Stimulated activated CD4-positive, alpha-beta T cell treated with anti-CD3 and anti-CD28 coated beads, Interleukin-12 subunit alpha, Interleukin-12 subunit beta, amount 100 ng/mL, for 24 hours (primary cell): ENCODE measurements at places on chromosomes 6 and 20.

GRCh38 chr6:14277405-14277930, 159.9 kb downstream of the CD83 start:
- DNase-seq: no peak

DNA sequence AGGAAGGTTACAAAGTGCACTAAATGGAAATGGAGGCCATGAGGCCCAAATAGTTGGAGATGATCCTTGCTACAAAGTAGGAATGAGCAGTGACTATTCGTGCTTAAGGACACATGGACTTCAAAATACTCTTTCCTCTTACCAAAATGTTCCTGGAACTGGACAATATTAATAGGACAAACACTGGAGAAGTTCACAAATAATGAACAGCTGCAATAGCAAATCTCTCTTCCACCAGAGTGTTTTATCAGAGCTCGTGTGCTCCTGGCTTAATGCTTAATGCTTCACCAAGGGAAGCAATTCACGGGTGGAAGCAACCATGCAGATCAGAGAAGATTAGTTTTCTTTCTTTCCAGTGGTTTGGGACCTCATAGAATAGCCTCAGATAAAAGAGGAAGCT, 435.4 kb downstream of the BCKDHB start:
- DNase-seq: no peak

- DNase-seq: no peak
Observed at GRCh38 chr6:158014505-158015187, 33.0 kb downstream of the SYNJ2 start.

DNA sequence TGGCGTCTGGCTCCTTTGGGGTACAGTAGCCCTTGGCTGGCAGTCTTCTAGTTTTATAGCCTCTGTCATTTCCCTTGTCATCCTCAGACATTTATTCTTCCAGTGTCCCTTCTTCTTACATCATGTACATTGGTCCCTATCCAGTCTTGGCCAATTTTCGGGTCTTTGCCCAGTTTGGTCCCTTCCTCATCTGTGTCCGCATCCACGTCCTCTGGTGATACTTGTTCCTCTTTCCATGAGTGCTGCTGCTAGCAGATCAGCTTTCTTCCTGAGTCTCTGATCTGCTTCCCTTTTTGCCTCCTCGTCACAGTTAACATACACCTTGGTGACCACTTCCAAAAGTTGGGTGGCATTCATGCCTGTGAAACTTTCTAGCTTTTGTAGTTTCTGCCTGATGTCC, 86.2 kb upstream of the GPR6 start:
- no peak for DNase-seq

- no peak for DNase-seq
Observed at GRCh38 chr6:158812611-158813010, 6.6 kb downstream of the EZR start.

GRCh38 chr6:40358473-40359460, 228.4 kb downstream of the LRFN2 start:
- DNase-seq: no peak
